ENCODE measurements at places on chromosomes 5 and 9.

- H3K4me1 ChIP-seq: no peaks in the 10 kb centered on the region
- no peak overlapping the region for H3K27ac ChIP-seq
- no peaks in the 10 kb centered on the region for H3K36me3 ChIP-seq
Measured at GRCh38 chr5:110072651-110073050, 382.9 kb downstream of the MAN2A1 start.

DNA sequence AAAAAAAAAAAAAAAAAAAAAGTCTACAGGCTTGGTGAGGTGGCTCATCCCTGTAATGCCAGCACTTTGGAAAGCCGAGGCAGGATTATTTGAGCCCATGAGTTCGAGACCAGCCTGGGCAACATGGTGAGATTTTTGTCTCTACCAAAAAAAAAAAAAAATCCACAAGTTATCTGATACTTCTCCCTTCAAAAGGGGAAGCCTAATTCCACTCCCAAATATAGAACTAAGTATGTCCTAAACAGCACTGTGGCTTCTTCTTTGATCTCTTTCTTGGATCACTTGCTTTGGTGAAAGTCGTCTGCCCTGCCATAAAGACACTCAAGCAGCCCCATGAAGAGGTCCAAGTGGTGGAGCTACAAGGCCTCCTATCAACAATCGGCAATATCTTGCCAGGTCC is 18.8 kb upstream of the STING1 start:
- H3K27me3 ChIP-seq: no peaks in the 10 kb centered on the region
- H3K4me3 ChIP-seq: no peak overlapping the region
- no peak for DNase-seq
- no peaks in the 10 kb centered on the region for H3K36me3 ChIP-seq
- H3K4me1 ChIP-seq: peaks cover 2% of the 10 kb centered on the region

GRCh38 chr5:114223866-114224265 is 138.0 kb upstream of the KCNN2 start:
- H3K27ac ChIP-seq: no peak overlapping the region
- no peaks in the 10 kb centered on the region for H3K27me3 ChIP-seq
- H3K4me1 ChIP-seq: no peaks in the 10 kb centered on the region

GRCh38 chr5:160268121-160268520 is 38.8 kb downstream of the FABP6 start:
- no peak overlapping the region for H3K27ac ChIP-seq
- H3K4me1 ChIP-seq: peaks cover 29% of the 10 kb centered on the region
- no peak overlapping the region for H3K4me3 ChIP-seq
- no peak for DNase-seq
- no peaks in the 10 kb centered on the region for H3K36me3 ChIP-seq

- no peaks in the 10 kb centered on the region for H3K27me3 ChIP-seq
- H3K4me3 ChIP-seq: no peak overlapping the region
- DNase-seq: no peak
Measured at GRCh38 chr9:22143799-22144625, 134.9 kb upstream of the CDKN2B start.

DNA sequence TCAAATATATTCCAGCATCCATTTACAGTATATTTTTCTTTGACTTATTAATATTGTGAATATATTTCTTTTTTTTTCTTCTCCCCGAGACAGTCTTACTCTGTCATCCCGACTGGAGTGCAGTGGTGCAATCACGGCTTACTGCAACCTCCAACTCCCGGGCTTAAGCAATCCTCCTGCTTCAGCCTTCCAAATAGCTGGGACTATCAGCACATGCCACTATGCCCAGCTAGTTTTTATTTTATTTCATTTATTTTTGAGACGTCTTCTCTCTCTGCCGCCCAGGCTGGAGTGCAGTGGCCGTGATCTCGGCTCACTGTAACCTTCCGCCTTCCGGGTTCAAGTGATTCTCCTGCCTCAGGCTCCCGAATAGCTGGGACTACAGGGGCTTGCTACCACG is 7.4 kb upstream of the GLIPR2 start:
- H3K4me1 ChIP-seq: no peaks in the 10 kb centered on the region
- H3K27ac ChIP-seq: no peak overlapping the region
- no peak overlapping the region for H3K4me3 ChIP-seq
- DNase-seq: no peak
- H3K36me3 ChIP-seq: no peaks in the 10 kb centered on the region
- no peaks in the 10 kb centered on the region for H3K27me3 ChIP-seq

DNA sequence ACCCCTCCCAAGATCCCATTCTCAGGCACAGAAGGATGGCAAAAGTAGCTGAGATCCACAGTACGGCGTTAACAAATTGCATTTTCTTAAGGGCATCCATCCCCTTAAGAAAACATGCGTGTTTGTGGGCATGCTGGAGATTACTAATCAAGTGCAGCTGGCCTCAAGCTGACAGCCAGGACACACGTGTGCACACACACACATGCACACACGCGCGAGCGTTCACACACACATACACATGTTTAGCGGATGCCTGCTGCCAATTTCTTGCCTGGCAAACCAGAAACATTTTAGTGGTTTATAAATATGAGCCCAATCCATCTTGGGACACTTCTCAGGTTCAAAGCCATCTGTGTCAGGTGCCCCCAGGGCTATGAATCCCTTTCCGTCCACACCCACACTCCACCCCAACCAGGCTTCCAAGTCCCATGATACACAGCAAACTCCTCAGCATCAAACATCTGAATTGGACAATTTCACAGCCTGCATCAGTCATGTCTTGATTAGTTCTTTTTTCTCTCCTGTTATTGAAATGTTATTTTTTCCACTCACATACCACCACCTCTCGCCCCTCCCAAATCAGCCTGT is 23.5 kb upstream of the SMIM23 start:
- no peak overlapping the region for H3K4me3 ChIP-seq
- H3K27ac ChIP-seq: no peak overlapping the region
- H3K27me3 ChIP-seq: no peaks in the 10 kb centered on the region
- no peaks in the 10 kb centered on the region for H3K36me3 ChIP-seq
- no peaks in the 10 kb centered on the region for H3K4me1 ChIP-seq

GRCh38 chr9:2729003-2729402 is 11.7 kb downstream of the KCNV2 start:
- no peak for DNase-seq
- no peak overlapping the region for H3K27ac ChIP-seq
- H3K4me3 ChIP-seq: no peak overlapping the region
- no peaks in the 10 kb centered on the region for H3K27me3 ChIP-seq

- no peaks in the 10 kb centered on the region for H3K36me3 ChIP-seq
- peaks cover under 1% of the 10 kb centered on the region for H3K4me1 ChIP-seq
- no peak for DNase-seq
- no peak overlapping the region for H3K4me3 ChIP-seq
- H3K27ac ChIP-seq: no peak overlapping the region
Measured at GRCh38 chr5:121681229-121681855, 170.3 kb upstream of the FTMT start.

GRCh38 chr9:2178034-2178734 is 163.0 kb downstream of the SMARCA2 start:
- no peak overlapping the region for H3K27ac ChIP-seq
- no peak for DNase-seq
- H3K36me3 ChIP-seq: no peaks in the 10 kb centered on the region
- H3K27me3 ChIP-seq: no peaks in the 10 kb centered on the region

DNA sequence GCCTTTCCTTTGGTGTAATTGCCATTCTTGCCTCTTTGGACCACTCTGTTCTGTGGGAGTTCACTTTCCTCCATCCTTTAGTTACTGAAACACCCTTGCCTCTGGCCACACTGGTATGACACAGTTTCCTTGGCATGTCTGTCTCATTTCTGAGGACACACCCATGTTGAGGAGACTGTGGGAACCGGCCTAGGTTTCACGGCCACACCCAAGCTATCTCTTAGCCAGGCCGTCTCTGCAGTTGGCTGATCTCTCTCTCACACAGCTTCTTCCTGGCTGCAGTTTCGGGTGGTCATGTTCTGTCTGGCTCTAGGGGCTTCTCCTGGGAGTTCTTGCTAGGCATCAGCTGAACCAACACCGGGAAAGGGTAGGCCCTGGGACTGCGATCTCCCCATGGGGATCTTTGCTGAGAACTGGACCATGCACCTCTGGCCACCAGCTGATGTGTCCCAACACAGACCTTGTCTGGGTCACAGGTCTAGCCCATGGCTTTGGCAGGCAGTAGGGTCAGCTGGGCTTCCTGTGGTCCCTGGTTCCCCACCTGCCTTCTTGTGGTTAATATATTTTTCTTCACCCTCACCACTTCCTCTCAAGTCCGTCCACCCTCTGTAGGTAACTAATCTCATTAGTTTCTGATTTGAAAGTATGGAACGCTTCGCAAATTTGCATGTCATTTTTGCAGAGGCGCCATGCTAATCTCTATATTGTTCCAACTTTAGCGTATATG is 24.9 kb downstream of the ARHGEF37 start:
- H3K36me3 ChIP-seq: no peaks in the 10 kb centered on the region
- H3K27ac ChIP-seq: no peak overlapping the region
- no peak overlapping the region for H3K4me3 ChIP-seq
- DNase-seq: no peak
- no peaks in the 10 kb centered on the region for H3K27me3 ChIP-seq

- H3K4me1 ChIP-seq: no peaks in the 10 kb centered on the region
- no peak overlapping the region for H3K4me3 ChIP-seq
- no peak for DNase-seq
- H3K36me3 ChIP-seq: no peaks in the 10 kb centered on the region
- no peaks in the 10 kb centered on the region for H3K27me3 ChIP-seq
Measured at GRCh38 chr9:131799177-131799823, 59.4 kb upstream of the RAPGEF1 start.

- H3K36me3 ChIP-seq: no peaks in the 10 kb centered on the region
- no peaks in the 10 kb centered on the region for H3K4me1 ChIP-seq
- H3K27ac ChIP-seq: no peak overlapping the region
- no peak overlapping the region for H3K4me3 ChIP-seq
Measured at GRCh38 chr5:136605638-136606037, 240.3 kb upstream of the TRPC7 start.

DNA sequence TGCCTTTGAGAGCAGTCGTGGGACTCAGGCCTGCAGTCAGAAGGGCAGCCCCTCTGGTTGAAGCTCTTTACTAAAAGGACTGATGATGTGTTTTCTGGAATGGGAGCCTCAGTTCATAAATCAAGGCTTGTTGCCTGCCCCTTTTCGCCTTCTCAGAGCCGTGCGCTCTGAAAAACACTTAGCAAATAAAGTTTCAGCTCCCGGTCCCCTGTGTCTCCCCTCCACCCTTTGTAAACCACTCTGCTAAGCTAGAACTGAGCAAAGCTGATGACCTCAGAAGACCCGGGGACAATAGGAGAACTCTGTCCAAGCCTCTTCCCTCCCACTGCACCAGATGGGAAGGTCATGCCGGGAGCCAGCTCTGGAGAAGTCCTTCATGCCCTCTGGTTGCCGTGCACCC is 39.3 kb upstream of the ADRA1B start:
- no peak for DNase-seq
- H3K27ac ChIP-seq: no peak overlapping the region
- H3K36me3 ChIP-seq: no peaks in the 10 kb centered on the region
- no peaks in the 10 kb centered on the region for H3K27me3 ChIP-seq

All from H1 (cell line).